ENCODE measurements at places on chromosomes 5 and 9.

GRCh38 chr9:131266266-131267229, 9.8 kb downstream of the FAM78A start:
- no peak for DNase-seq

DNA sequence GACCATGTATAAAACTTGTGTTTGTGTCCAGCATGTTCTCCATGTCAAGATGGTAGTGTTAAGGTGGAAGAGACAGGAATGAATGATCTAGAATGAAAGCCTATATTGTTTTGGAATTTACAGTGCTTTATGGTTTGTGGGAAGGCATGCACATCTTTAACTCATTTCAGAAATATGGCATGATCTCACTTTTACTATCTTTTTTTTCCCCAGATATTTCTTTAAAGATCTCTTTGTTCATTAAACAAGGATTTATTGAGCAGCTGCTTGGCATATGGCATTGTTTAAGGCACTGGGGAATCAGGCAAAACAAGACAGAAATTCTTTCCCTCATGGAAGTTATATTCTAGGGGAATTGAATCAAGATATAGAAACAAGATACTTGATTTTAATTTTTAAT, 51.7 kb downstream of the SLC12A2 start:
- DNase-seq: no peak

DNA sequence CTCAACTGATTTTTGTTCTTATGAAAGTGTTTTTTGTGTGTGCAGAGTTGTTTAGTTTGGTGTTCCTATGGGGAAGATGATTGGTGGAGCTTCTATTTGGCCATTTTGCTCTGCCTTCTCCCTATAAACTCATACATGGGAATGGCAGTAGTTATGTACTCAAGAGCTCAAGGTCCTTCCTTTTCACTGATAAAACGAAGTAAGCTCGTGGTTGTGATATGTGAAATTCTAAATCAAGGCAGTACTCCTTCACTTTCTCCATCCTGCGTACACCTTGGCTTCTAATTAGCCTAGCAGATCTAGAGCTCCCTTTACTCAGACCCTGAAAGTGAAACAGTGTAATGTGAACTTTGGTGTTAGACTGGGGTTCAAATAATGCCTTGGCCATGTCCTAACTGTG, 159.3 kb upstream of the TNC start:
- DNase-seq: no peak

DNA sequence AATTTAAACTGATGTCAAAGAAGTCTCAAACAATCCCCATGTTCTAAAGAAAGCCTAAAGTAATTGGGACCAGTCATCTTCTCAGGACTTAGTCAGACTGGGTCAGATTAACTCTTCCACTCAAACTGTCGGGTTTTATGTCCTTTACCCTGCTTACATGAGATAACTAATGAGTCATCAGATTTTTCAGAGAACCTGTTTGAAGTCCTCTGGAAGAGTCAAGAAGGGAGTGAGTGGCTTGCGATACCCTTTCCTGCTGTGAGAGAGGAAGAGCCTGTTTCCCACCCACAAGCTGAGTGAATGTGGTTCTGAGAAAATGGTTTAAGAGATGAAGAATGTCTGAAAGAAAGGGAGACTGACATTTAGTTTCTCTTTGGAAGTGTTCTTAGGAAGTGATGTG, 1866.7 kb upstream of the C9orf72 start:
- DNase-seq: peak; percentile 16

DNA sequence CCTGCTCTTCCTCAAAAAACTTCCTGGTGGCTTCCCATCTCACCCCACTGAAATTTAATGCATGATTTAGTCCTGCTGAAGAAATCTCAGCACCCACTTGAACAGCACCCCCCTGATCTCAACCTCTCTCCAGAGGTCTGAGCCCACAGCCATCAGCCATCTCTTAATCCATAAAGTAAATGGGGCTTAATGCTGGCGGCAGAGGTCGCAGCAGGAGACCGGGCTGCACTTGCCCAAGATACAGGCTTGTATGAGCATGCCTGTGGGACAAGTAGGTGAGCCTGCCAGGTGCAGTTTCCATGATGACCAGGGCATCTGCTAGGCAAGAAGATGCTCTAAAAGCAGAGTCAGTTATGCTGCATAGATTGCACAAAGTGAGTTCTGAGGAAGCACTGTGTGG, 52.4 kb upstream of the CTXN3 start:
- DNase-seq: no peak

DNA sequence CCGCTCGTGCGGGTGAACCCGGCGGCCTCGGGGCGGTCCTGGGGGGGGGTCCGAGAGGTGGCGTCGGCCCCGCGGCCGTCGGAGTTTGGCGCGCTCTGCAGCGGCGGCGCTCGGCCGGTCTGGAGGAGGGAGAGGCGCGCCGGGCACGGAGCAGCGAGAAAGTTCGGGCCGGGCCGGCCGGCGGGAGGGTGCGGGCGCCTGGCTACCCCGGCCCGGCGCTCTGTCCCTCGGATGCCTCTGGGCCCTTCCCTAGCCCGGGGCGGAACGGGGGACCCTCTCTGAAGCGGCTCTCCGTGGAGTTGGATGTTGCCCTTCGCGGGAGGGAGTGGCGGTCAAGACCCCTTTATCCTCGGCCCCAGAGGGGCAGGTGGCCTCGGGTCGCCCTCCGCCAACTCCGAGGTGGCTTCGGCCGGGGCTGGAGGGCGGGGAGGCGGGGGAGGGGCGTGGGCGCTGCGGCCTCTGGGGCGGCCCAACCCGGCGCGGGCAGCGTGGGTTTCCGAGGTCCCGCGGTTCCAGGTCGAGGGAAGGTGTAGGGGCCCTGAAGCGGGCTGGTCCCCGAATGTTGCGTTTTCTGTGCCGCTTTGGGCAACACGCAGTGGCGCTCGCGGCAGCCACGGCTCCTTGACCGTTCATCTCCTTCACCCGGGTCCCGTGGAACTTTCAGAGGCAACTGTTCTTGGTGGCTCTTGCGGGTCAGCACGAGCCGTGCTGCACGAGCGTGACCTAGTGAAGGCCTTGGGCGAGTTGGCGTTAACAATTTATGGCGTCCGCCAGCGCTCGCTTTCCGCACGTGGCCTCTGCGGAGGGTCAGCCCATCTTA, 290.5 kb downstream of the DOCK8 start:
- DNase-seq: no peak

DNA sequence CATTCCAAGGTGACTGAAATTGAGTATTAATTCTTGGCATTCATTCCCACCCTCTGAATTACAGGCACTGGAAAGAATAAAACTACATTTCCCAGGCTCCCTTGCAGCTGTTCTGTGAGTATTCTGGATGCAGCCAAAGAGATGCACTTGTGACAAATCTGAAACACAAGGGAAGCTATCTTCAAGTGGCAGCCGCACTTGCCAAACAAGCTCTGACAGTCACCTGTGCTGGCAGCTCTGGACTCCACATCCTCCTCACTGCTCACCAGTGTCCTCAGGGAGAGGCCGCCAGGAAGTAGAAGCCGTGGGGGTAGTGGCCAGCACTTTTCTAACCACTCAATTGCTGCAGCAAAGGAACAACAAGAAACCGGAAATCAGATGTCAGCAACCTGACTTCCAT, 275.0 kb downstream of the NR2F1-AS1 start:
- no peak for DNase-seq

- peak; percentile 3 for DNase-seq
Observed at GRCh38 chr5:58156361-58156760, 303.5 kb downstream of the PLK2 start.

DNA sequence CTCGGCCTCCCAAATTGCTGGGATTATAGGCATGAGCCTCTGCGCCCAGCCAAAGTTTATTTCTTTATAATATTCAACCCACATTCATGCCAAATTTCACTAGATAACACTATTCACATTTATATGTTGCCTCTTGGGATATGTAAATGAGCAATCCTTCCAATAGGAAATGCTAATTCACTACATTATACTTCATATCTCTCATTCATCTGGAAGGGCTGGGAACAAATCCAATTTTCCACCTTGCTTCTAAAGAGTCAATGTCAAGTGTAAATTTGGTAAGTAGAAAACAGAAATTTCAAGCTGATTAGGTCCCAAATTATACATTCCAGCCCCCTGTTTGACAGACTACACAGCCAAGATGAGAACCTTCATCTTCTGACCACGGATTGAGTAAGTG, 385.5 kb downstream of the GLIS3 start:
- DNase-seq: peak; percentile 27

GRCh38 chr9:89798547-89799120, 193.8 kb downstream of the GADD45G start:
- DNase-seq: no peak

DNA sequence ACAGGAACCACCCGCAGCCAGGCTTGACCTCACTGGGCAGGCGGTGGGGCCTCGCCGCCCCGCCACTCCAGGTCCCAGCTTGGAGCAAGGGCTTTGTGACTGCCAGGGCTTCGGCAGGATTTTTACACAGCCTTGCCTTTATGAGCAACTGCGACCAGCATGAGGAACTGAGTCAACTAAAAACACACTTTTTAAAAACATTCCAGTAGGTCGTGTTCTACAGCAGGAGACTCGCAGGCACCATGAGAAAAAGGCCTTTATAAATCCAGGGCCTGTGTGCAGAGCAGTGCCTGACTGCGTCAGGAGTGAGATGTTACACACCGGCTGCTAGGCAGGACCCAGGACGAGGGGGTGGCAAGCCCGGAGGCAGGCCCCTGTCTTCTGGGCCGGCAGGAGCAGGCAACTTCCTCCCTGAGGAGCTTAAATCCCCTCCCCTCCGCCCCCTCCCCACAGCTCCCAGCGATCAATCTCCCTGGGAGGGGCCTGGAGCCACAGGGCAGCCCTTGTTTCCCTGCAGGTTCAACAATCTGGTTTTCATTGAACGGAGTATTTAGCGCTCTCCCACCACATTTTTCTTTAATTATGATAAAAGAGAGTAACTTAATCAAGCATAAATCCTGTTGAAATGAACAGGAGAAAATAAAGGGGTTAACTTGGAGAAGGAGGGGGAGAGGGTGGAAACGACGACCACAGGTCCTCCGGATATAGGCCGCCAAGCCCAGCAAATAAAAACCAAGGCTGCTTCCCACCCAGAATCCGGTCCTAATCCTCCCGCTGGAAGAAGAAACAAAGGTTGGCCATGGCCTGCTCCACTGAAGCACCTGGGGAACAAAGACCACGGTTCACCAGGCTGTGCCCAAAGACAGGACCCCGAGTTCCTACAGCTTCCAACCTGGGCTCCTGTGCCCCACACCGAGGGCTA, 92.5 kb downstream of the ROR2 start:
- peak; percentile 36 for DNase-seq

GRCh38 chr9:123511326-123512277, 155.6 kb downstream of the CRB2 start:
- no peak for DNase-seq

- DNase-seq: no peak
Observed at GRCh38 chr5:150035139-150035895, 34.8 kb downstream of the HMGXB3 start.

- DNase-seq: no peak
Observed at GRCh38 chr5:87390576-87391199, 22.0 kb downstream of the CCNH start.

DNA sequence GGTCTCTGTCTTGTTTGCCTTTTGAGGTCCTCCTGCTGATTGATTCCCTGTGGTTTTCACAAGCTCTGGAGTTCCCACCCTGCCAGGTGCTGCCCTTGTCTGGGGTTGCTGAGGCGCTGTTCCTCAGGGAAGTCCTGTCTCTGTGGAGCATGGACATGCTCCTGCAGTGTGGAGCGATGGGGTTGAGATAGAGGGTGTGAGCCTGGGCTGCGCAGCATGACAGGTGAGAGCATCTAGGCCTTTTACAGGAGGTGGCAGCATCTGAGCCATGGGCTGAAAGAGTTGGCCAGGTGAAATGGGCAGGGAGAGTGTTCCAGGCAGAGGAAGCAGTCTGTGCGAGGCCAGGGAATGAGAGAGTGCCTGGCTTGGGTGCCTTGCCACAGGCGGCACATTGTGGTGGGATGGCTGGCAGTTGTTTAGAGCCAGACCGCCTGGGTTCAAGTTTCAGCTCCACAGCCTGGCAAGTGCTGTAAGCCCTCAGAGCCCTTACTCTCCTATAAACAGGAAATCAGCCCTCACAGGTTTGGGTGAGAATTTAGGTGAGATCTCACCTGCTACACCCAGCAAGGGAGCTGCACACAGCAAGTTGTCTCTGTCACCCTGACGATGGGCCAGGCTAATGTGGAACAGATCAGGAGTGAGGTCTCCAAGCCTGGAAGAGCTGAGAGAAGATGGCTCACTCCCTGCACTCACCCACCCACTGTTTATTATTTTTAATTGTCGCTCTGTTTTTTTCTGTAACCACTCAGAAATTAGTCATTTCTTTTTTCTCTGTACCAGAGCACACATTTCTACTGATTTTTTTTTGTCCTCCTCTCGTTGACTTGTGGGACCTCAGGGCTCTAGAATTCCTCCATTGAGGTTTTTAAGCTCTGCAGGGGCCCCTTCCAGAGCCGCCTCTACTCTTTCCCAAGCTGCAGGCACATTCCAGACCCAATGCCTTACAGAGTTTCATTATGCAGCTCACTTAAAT, 19.6 kb downstream of the TCOF1 start:
- DNase-seq: peak; percentile 40

DNA sequence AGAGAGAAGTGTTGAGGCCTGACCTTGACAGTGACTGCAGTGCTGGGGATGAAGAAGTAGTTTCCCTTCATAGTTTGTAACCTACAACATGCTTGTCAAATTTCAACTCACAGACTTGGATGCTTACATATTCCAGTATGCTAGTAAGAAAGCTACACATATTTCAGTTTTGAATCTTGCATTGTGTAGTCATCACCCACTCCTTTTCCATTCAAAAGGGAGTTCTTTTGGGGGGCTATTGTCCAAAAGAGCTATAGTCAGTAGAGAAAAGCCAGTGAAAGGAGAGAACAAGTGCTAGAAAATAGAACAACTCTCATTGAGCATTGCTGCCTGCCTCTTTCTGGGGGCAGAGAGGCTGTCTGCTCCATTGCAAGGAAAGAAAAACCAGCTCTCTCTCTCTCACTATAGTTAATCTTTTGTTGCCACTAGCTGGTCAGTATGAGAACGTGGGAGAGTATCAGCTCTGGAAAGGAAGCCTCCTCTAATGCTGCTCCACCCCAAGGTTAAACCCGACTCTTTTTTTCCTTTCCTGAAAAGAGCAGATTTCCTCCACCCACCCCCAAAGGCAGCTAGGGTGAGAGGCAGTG, 7.3 kb downstream of the ASTN2 start:
- DNase-seq: no peak

DNA sequence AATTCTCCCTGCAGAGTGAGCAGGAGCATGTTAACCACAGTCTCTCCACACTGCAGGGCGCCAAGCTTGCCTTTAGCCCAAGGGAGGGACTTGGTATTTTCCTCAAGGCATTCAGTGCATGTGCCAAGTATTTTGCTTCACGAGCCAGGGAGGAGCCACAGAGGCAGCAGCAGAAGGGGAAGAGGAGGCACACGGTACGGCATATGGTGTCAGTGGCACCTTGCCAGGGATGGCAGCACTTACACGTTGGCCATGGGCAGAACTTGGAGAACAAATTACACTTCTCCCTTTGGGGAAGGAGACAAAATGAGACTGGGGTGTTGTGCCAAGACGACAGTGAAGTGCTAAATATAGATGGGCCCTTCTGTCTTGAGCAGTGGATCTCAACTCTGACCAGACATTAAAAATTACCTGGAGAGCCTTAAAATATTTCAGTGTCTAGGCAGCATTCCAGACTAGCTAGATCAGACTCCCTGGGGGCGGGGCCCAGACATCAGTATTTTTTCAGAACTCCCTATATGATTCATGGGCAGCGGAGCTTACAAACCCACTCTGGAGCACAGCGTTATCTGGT, 155.8 kb downstream of the DRD1 start:
- DNase-seq: peak; percentile 22

- DNase-seq: peak; percentile 70
Observed at GRCh38 chr5:108259306-108259705, 122.6 kb downstream of the FBXL17 start.
